ENCODE measurements at places on chromosomes 7 and 10.

DNA sequence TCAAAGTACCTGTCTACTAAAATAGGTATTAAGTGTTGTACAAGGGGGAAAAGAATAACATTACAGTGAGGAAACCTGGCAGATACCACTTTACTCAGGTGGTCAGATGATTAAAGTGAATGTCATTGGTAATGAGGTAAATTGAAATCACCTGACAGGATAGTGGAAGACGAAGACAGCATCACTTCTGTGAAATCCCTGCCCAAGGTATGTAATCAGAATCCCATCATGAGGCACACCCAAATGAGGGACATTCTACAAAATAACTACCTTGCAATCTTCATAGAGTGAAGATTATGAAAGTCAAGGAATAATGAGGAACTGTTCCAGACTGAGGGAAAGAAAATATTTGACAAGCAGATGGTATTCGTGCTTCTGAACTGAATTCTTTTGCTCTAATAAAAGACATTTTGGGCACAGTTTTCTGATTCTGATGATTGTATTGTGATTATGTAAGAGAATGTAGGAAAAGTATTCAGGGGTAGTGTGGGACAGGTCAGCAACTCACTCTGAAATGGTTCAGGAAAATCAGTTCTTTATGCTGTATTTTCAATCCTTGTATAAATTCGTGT is 33.3 kb upstream of the ARMS2 start:
- no peak for DNase-seq

DNA sequence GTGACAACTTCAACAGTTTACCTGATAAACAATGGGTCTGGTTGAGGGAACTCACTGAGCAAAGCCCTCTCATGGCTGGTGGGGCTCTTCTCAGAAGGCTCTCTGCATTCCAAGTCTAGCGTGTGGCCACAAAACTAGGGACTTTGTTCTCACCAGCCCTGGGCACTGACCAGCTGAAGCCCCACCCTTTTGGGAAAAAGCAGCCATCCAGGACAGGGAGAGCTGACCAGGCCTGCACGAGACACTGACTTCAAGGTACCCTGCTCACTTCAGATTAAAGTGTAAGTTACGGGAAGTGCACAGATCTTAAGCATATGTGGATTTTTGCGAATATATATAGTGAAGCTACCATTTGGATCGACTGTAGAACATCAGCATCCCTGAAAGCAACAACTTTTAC is 67.4 kb upstream of the LRRC4 start:
- no peak for DNase-seq

DNA sequence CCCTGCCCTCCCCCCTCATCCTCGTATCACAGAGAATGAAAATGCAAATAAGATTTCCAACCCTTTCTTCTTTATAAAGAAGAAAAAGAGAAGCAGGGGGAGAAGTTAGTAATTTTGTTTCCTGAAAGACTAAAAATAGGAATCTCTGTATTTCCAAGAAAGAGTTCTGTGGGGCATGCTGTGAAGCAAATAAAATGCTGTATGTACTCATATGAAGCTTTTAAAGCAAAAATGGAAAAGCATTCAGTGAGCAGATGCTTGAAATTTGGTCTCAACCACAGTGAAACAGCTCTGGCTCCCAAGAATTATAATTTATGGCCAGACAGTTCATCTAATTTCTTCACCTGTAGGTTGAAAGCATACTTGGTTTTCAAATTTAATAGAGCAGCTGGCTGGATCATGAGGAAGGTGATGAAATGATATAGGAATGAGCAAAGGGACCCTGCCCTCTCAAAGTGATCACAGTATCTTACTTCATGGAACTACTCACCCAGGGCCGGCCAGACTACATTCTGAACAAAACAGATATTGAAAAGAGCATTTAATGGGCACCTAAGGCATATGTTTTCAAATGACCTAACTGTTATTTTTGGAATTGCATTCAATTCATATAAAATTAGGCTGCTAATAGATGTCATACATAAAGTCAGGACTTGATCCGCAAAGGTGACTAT is 31.4 kb downstream of the SVIL start:
- no peak for DNase-seq

DNA sequence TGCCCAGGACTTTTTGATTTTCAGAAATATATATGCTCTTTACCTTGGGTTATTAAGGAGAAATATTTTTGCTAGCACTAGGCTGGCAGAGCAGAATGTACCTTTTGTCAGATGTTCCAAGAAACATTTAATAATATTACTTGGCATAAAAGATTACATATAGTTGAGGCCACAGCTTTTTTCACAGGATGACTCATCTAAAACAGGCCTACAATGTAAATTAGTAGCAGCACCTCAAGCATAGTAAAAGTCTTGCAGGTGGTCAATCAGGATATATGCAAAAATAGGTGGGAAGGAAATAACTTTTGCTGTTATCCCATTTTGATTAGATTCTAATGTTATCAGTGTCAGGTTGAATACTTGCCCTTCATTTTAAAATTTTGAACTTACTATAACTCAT is 14.9 kb upstream of the ITGB1 start:
- DNase-seq, result no peak

GRCh38 chr10:125231116-125231812 is 70.9 kb upstream of the CTBP2 start:
- DNase-seq, result no peak

- no peak for DNase-seq
Measured at GRCh38 chr10:29448125-29448524, 159.3 kb downstream of the LYZL1 start.

GRCh38 chr7:142535123-142535779 is 214.0 kb upstream of the PRSS1 start:
- DNase-seq, result peak; percentile 32

- DNase-seq, result no peak
Measured at GRCh38 chr10:108791794-108792474, 1131.4 kb downstream of the XPNPEP1 start.

DNA sequence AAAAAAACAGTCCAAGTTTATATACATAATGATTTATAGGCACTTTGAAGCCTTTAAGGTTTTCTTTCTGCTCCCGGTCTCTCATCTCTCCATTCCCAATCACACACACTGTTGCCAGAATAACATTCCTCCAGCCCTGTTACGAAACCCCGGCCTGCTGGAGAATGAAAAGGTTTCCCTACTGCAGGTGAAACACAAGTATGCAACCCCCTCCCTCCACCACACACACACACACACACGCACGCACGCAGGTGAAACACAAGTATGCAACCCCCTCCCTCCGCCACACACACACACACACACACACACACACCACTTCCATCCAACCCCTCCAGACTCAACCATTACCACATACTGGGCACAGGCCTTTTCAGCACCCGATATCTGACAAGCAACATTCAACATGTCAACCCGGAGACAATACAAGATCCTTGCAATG is 87.5 kb downstream of the PARD3 start:
- DNase-seq, result no peak

DNA sequence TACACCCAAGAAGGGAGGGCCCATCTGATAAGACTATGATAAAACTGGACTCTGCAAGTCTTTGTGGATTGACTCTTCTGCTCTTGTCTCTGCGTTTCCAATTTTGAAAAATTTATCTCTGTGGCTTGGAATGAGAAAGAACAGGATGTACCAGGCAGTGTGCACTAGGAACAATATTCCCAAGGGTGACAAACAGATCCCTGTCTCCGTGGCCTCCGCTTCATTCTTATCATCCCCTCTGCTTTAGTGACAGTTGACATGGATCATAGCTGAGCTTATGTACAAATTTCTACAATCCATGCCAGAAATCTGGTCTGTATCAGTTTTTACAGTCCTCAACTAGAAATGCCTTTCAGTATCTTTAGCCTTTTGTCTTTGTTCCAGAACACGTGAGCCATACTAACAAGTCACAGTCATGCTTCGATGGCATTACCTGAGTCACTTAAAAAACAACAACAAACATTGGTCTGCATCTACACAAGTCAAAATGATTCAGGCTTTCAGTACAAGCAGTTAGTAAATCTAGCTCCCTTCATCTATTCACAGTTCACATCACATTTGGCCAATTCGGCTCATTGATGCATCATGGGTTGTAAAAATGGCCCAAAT is 393.6 kb upstream of the CELF2 start:
- DNase-seq, result no peak

DNA sequence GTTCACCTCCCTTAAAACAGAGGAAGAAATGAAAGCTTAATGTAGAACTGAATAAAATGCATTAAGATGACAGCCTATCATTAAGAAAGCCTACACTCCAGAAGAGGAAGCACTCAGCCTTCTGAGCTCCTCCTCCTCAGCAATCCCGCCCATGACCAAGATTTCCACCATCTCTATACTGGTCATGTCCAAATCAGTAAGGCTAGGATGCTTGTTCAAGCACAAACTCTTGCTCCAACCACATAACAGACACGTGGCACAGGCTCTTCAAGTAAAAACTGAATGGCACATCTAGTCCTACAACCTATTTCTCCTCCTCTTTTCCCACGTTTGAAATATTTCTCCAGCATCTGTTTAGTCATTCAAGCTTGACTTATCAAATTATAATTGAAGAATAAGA is 454.1 kb downstream of the PARD3 start:
- DNase-seq, result no peak

DNA sequence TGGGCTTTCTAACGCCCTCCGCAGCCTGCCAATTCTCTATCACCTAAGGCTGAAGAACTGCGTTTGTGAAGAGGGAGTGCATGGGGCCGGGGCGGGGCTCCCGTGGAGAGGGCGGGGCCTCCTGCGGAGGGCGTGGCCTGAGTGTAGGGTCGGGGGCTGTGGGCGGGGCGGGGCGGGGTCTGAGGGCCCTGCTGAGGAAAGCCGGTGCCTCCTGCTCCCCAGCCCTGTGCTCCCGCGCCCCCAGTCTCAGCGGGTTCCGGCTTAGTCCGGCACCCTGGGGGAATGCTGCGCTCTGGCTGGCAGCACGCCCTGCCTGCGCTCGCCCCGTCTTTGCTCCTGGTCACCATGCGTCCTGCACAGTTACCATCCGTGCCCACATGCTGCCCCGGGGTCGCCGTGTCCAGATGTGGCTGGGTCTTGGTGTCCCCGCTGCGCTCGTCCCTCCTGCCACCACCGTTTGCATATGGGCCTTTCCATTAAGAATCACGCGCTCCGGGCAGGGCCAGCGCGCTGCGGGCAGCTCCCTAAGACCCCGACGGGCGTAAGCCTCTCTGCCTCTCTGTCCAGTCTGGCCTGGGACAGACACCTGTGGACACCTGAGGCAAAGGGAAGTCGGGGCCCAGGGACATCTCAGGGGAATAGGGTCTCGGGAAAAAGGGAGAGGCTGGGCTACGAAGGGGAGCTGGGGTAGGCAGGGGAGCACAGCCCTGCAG is 144.0 kb upstream of the RET start:
- DNase-seq, result no peak

All from activated CD8-positive, alpha-beta memory T cell treated with anti-CD3 and anti-CD28 coated beads for 1 hour (primary cell).